AG04450 (cell line): ENCODE measurements at places on chromosomes 13 and 19.
A peak's percentile ranks its signal among the peaks of the same experiment; 100 is the strongest.

DNA sequence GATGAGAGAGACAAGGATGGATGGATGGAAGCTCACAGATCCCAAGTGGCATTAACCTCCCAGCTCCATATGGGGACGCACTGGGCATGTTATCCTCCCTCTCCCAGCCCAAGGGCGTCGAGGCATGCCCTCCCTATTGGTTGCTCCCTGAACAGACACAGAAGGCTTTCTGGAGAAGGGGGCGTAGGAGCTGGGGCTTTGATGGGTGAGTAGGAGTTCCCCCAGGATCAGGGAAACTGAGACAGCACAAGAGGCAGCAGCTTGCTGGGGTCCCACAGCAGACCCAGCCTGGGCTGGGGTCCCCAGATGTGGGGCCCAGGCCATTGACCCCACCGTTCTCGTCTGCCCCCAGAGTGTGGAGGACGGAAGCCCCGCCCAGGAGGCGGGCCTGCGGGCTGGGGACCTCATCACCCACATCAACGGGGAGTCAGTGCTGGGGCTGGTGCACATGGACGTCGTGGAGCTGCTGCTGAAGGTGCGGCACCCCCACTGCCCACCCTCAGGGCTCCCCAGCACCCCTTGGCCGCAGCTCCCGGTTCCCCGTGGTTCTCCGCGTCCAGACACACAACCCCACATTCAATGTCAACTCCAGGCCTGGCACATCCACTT is 7.5 kb upstream of the PIK3R2 start:
- DNase-seq: no peak

- no peak for DNase-seq
Measured at GRCh38 chr19:51713319-51714285, 10.2 kb downstream of the HAS1 start.

GRCh38 chr13:45456196-45456972 is 8.4 kb upstream of the COG3 start:
- peak; percentile 30 for DNase-seq

GRCh38 chr13:26228096-26228495 is 6.0 kb upstream of the RNF6 start:
- no peak for DNase-seq

- DNase-seq: no peak
Measured at GRCh38 chr19:49669516-49669915, 3.8 kb downstream of the BCL2L12 start.

- no peak for DNase-seq
Measured at GRCh38 chr19:35756377-35757230, at the start of gene HSPB6. HSPB6 (minus strand) TSS chr19:35757029; CDS start chr19:35757008, 21 bp downstream.

- no peak for DNase-seq
Measured at GRCh38 chr13:51328488-51328887, 11.0 kb upstream of the SERPINE3 start.

DNA sequence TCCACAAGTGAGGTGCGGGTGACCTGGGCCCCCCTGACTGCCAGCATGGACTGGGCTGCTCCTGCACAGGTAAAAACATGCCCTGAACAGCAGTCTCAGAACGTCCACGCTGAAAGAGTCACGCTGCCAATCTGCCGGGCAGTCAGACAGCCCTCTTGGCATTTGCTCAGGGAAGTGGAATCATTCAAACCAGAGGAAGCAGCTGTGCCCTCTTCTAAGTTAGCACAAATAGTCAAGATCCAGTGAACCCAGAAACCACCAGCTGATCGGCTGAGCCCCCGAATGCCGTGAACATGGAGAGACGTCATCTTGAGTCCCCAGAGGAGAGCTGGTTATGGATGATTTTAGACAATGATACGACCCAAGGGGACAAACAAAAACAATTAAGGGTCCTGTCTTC is 34.4 kb downstream of the KLF2 start:
- DNase-seq: no peak

GRCh38 chr19:30223866-30224688 is 148.1 kb upstream of the ZNF536 start:
- no peak for DNase-seq

GRCh38 chr13:27635266-27635665 is 13.6 kb downstream of the POLR1D start:
- DNase-seq: no peak

GRCh38 chr19:2199215-2199614 is 35.5 kb downstream of the DOT1L start:
- DNase-seq: no peak

DNA sequence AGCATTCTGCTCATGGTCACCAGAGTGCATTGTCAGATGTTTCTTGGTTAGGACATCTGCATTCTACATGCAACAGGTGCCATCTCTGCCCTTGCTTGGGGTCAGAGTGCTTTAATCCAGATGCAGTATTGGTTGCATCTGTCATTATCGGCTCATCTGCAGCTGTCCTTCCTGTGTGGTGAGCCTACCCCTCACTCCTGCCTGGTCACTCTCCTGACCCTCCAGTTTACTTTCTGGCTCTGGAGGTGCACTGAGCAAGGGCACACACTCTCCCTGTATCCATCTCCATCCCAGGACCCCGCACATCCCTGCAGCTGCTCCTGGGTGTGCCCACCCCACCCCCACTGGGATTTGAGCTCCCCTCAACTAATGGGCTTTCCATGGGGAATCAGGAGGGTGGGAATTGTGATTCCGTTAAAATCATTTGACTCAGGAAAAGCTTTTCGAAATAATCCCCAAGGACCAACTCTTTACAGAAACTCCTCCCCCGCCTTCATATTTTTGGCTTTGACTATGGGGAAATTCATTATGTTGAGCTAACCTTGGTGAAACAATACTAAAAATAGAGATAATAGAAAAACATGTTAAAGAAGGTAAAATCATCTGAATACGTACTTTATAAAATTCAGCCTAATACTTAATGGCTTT is 70.2 kb downstream of the COL4A2 start:
- no peak for DNase-seq

DNA sequence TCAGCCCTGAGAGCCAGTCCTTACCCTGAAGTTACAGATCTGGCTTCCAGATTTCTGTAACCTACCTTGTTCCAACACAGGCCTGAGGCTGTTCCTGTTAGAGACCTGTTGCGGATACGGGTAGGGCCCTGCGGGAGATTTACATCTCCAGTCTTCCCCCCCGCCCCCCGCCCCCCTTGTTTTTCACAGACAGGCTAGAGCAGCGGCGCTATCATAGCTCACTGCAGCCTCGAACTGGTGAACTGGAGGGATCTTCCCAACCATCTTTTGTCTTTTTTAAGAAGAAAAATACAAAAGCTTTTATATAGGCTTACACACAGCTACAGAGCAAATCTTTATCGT is 10.6 kb upstream of the CEACAM21 start:
- no peak for DNase-seq

DNA sequence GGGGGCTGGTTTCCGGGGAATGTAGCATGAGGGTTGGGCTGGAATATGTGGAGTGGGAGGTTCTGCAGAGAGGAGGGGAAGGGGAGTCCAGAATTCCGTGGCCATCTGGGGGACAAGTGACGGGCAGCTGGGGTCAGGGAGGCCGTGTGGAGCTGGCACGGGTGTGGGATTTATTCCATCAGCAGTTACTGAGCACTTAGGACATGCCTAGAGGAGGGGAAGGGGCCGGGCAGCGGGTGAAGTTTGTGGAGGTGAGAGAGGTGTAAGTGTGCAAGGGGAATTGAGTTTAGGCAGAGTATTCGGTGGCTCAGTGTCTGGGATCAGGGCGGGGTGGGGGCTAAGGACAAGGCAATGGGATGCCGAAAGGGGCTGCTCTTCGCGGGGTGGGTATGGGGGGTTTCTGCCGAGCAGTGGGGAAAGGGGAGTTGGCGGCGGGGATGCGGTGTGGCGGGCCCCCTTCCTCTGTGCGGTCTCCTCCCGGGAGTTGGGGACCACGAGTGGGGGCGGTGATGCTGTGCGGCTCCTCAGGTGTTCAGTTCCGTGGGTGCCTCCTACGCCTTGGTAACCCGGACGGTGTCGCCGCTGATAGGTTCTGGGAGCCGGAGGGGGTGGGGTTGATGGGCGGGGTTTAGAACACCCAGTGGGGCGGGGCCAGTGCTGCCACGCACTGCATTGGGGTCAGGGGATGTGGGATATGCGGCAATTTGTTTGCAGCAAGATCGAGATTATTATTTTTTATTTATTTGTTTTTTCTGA is 5.4 kb downstream of the CCDC61 start:
- DNase-seq: no peak

DNA sequence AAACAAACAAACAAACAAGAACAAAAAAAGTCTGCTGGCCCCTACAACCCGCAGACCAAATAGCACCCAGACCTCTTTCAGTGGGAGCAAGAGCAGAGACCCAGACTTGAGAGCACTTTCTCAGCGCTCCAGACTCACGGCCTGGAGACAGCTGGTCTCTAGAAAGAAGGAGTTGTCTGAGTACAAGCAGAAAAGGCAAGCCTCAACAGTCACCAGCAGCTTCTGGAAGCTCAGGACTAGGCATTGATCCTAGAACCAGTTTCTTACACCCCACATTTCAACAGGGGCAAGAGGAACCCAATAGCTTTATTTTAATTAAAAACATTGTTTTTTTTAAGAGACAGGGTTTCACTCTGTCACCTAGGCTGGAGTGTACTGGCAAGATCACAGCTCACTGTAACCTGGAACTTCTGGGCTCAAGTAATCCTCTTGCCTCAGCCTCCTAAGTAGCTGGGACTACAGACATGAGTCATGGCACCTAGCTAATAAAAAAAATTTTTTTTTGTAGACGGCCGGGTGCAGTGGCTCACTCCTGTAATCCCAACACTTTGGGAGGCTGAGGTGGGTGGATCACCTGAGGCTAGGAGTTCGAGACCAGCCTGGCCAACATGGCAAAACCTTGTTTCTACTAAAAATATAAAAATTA is 30.4 kb downstream of the RASL11A start:
- DNase-seq: no peak

DNA sequence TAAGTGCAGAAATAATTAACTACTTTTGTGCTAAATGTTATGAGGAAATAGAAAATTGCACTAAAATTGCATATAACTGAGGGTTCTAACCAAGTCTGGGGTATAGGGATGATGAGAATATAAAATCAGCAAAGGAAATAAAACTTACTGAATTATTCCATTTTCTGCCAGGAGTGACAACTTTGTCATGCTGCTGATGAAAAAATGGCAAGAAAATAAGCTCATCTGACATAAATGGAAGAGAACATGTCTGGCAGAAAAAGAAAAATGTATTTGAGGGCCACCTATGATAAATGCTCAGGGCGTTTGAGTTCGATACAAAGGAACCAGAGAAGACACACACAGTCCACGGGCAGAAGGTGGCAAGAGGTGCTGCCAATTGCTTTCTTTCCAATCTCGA is 78.2 kb downstream of the LHFPL6 start:
- no peak for DNase-seq

GRCh38 chr13:39530916-39531315 is 72.1 kb downstream of the LHFPL6 start:
- no peak for DNase-seq

DNA sequence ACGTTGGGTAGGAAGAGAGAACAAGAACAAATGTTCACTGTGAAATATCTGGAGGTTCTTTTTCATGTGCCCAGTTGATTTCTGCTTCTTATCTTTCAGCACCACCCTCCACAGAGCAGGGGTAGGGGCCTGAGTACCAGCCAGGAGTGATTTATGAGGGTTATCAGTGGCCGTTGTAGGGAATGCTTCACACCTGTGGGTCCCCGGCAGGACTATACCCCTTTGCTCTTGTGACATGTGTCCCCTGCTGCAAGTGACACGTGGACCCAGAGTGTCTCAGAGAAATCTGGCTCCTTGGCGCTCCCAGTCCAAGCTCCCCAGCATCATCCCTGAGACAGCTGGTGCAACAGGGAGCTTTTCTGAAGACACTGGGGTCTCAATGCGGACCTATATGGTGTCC is 29.7 kb downstream of the SIAH3 start:
- no peak for DNase-seq

DNA sequence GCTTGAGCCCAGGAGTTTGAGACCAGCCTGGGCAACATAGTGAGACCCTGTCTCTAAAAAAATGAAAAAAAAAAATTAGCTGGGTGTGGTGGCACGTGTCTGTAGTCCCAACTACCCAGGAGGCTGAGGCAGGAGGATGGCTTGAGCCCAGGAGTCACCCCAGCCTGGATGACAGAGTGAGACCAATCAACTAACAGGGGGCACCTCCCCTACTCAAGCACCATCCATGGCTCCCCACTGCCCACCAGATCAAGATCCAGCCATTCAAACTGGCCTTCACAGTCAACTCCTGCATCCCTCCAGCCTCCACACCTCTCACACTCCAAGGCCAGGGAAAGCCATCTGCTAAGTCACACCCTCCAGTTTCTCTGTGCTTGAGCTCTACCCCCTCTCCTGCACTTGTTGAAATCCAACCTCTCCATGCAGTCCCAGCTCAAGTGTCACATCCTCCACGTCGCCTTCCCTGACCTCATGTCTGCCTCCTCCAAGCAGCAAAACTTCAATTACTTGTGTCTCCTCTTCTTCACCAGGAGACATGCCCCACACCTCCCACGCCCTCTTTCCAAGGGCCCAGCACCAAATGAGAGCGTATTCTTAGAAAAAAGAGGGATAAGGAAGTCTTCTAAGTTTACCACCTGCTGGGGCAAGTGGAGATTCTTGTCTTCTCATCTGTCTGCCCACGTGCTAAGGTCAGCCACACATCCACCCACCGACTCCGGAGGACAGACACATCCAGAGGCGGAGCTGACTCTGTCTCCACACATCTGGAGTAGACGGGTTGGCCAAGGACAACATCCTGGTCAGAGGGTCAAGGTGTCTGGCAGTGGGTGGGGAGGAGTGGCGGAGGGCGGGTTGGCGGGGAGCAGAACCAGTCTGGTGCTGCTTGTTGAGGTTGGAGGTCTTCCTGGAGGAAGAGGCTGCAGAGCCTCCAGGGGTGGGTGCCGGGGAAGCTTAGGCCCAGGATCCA is 974 bp upstream of the CYP4F22 start:
- no peak for DNase-seq

GRCh38 chr13:34816245-34816884 is 125.7 kb upstream of the NBEA start:
- DNase-seq: no peak

DNA sequence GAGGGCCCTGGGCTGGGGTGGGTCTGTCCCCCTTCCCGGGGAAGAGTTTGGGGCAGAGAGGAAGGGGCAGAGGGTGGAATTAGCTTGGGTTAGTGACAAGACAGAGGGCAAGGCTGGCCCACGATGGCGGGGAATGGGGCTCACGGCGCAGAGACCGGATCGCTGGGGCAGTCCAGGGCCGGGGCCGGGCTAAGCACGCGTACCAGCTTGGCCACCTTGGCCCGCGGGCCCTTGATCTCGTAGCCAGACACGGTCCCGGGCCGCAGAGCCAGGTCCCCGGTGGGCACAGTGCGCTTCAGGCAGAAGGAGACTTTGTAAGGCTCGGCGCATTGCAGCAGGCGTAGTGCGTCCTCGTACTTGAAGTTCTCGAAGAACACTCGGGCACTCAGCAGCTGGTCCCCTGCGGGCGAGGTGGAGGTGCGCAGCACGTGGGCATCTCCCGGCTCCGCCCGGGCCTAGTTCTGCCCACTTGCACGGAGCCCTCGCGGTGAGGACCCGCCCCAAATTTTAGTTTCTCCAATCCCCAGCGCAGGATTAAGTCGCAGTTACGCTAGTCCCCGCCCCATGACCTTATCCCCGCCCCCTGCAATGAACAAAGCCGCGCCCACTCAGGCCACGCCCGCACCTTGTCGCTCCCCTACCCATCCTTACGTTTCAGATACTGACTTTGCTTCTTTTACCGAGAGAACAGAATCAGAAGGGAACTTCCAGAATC is 8.6 kb upstream of the HIPK4 start:
- no peak for DNase-seq
